ENCODE measurements at places on chromosomes 1 and 21.

GRCh38 chr1:228490120-228491078 is 3.2 kb downstream of the RNF187 start:
- DNase-seq = no peak

GRCh38 chr1:23562137-23562876 is 3.0 kb upstream of the ID3 start:
- peak; percentile 97 for DNase-seq

GRCh38 chr1:232743999-232744398 is 61.2 kb upstream of the MAP10 start:
- no peak for DNase-seq

DNA sequence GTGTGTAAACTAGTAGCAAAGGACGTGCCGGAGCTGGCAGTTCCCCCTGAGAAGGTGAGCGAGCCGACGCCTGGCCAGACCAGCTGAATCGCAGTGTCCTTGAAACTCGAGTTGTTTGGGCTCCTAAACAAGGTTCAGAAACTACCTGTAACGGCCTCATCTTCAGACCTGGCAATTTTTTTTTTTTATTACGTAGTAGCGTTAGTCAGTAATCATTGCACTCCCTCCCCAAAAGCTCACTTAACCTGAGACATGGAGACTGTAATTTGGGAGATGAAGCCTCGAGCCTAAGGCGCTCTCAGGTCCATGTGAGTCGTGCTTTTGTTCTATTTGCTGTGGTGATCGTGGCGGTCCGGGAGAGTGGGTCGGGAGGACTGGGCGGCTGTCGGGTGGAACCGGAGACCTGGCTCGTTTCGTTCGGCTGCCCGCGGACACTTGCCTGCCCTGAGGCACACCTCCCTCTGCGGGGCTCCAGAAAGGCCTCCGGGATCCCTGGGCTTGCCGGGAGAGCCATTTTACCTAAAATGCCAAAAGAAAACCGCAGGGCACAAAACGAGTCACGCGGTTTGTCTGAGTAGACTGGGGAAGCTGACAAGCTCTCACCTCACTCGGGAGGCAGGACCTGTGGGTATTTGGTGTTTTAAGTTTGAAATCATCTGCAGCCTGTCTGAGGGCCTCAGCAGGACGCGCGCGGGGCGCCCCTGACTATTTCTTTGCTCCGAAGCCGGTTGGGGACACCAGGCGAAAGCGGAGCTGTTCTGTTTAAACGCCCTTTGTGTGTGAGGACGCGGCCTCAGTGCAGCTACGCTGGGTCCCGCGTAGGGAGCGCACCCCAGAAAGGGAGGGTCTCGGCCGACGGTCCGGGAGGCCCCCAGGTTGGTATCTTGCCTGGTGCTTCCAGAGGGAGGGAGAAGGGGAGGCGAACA is 722 bp downstream of the LHX8 start:
- no peak for DNase-seq

- DNase-seq = no peak
Measured at GRCh38 chr1:162397943-162398560, 13.9 kb downstream of the SH2D1B start.

DNA sequence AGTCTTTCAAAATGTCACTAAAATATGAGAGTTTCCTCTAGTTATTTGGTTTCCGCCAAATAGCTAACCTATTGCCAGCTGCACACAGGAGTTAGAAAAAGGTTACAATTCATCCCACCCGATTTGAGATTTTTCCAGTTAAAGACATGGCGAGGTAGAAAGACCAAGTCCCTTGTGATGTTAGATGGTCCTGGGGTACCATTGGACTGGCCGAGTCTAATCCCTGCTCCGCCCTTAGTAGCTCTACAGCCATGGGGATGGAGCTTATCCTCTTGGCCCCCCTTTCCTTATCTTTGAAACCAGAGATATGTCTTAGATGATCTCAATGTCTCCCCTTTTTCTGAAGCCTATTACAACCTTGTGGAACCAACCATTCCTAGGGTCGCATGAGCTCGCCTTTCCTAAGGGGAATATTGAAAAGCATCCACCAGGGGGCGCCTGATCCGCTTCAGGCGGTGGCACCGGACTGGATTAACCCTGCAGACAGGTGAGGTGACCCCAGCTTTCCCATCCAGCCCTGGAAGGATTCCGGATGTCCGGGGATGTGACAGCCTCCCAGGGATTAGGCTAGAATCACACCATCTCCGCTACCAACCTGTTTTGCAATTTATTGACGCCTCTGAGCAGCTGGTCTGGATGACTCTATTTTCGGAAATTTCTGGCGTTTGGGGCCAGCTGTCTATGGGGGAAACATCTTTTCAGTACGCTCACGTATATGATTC is 68.3 kb upstream of the SIM2 start:
- DNase-seq = peak; percentile 16

GRCh38 chr1:29502911-29503840 is 266.9 kb downstream of the PTPRU start:
- DNase-seq = no peak

Measured in right lung (tissue), 10 donors.